ENCODE measurements at places on chromosomes 12 and 14.

DNA sequence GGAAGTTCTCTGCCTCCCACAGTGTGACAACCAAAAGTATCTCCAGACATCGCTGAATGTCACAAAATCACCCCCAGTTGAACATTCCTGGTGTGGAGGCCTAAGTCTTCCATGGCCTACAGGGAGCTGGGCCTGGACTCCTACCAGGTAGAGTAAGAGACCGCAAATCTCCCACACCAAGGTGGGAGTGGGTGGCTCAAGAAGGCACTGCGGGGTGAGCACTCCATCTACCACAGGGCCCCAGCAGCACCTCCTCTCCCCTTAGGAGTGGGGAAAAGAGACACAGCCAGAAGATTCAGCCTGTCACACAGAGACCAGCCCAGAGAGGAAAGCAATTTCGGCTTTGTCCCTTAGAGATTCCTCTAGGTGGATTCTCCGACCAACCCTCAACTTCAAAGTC lies 25.5 kb downstream of the LRTM2 start:
- DNase-seq, result no peak

GRCh38 chr12:80242321-80242720 lies 143.0 kb downstream of the OTOGL start:
- DNase-seq, result no peak

- no peak for DNase-seq
These were observed 112.0 kb upstream of the CLEC14A start for GRCh38 chr14:38367922-38368321.

DNA sequence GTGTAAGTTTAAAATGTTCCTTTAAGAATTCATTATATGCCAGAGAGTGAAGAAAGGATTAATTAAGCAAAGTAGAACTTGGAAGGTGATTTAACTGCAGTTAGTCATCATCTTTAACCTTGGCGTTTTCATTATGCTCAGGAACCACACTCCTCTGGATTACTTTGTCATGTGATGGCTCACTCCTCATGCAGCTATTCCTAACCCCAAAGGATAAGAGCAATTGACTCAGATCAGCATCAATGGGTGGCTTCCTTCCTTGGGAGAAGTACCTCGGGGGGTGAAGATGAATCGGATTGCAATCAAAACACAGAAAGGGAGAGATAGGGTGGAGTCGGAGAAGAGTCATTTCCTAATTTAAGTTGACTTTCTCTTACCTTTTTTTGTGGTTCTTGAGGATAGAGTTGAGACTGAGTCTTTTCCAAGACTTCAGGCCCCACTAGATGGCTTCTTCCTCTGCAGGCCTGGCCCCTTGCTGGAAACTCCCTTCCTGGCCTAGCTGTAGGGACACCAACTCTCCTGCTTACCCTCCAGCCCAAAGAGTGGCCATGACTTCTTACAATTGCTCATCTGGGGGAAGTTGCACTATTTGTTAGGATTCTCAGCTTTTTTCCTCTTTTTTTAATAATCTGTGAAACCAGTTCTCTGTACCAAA lies 238.6 kb upstream of the DDHD1 start:
- DNase-seq, result no peak

DNA sequence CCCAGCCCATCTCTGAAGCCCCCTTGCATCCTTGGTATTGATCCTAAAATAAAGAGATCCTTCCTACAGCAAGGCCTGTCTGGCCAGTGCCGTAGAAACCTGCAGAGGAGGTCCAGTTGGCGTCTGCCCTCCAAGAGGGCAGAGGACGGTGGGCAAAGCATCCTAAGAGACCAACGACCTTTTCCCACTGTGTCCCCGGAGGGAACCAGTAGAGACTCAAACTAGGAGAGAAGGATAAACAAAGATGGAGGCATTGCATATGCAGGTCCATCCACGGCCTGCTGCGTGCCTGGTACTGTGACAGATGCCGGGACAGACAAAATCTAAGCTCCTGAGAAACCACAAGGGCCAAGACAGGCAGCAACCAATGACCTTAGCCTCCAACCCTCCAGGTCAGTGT lies 3.8 kb downstream of the NCKAP5L start:
- no peak for DNase-seq

DNA sequence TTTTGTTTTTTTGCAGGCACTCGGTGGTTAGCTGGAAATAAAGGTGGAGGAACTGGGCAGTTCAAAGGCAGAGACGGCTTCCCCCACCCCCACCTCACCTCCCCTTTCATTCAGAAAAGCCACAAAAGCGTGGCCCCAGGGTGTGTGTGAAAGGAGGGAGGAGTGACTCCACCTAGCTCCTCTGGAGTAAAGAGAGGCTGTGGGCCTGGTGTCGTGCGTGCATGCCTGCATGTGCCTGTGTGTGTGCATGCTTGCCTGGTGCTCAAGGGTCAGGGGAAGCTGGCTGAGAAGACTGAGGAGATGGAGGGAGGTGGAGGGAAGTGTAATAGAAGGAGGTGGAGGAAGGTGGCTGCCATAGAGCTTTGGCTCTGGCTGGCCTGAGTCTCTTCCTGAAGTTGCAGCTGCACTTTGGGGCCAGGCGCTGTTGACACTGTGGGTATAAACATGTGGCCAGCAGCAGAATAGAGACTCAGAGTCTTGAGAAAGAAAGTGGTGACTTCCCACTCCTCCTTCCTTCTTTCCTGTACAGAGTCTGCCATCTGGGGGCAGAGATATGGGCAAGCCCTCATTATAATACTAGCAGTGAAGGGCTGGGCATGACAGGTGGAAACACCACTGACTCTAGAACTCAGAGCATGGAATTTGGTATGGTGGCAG lies 36.9 kb upstream of the SINHCAF start:
- no peak for DNase-seq

Measured in activated T-helper 1 cell treated with Interleukin-2 at 50 U/mL for 16 hours (primary cell).